Activated CD8-positive, alpha-beta T cell treated with anti-CD3 and anti-CD28 coated beads, Interleukin-2, amount 10 ng/mL, durations not matched to agents 7 days and 5 days (primary cell): ENCODE measurements at places on chromosomes 12 and 14.

DNA sequence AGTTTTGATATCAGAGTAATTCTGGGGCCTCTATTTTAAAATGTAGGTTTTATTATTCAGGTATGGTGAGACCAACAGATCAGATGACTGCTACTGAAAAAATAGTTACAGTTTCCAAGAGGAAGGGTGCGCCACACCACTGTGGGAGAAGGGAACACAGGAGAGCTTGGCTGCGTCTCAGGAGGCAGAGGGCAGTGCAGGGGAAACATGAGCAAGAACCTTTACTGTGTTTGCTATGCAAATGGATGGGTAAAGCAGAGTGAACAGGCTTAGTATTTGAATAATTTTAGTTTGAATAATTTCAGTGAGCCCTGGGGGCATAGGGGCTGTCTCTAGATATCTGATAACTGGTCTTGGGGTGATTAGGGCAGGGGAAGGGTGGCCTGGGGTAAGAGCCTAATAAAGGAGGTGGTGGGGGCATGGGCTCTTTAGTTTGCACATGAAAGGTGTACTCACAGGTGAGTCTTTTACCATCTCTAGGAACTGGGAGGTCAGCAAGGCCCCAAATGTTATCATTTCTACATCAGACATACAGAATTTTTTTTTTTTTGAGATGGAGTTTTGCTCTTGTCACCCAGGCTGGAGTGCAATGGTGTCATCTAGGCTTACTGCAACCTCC, 196.8 kb upstream of the NEDD1 start:
- DNase-seq = no peak

GRCh38 chr14:75845136-75845804, 136.5 kb downstream of the TGFB3 start:
- no peak for DNase-seq

- no peak for DNase-seq
Observed at GRCh38 chr12:11729439-11730150, 80.1 kb downstream of the ETV6 start.

DNA sequence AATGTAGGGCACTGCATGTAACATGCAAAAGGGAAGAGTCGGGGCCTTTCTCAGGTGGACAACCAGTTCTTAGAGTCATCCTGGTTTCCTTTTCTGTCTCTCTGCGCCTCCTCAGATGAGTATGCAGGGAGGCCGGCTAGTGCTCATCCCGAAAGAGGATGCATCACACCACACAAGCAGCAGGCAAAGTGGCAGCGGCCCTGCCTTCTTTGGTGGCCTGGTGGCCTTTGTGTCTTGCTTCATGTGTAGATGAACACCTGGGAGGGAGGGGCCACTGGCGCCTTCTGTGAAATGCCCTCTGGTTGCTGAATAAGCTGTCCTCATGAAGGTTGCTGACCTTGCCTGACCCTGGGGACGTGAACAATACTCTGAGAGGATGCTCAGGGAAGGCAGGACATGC, 18.0 kb downstream of the SLC24A4 start:
- DNase-seq = no peak
